ENCODE measurements at places on chromosomes 5 and 9.

GRCh38 chr5:8961956-8962355 is 583.9 kb downstream of the SEMA5A start:
- no peak for DNase-seq

- no peak for DNase-seq
These were observed 106.7 kb upstream of the NR5A1 start for GRCh38 chr9:124613849-124614248.

DNA sequence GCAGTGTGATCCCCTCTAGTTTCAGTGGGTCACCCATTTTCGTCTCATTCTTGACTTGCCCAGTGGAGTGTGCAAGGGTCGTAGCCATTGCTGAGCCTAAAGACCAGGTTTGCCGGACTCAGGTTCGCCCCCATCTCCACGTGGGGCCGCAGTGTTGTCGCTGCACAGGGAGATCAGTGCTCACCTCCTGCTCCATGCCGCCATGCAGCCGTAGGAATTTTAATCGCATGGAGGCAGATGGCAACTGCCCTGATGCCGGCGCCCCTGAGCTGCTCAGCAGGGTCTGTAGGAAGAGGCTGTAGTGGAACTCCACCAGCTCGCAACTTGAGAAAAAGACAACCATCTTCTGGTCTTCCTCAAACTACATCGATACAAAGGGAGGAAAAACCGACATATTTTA is 24.1 kb downstream of the DDX31 start:
- no peak for DNase-seq

DNA sequence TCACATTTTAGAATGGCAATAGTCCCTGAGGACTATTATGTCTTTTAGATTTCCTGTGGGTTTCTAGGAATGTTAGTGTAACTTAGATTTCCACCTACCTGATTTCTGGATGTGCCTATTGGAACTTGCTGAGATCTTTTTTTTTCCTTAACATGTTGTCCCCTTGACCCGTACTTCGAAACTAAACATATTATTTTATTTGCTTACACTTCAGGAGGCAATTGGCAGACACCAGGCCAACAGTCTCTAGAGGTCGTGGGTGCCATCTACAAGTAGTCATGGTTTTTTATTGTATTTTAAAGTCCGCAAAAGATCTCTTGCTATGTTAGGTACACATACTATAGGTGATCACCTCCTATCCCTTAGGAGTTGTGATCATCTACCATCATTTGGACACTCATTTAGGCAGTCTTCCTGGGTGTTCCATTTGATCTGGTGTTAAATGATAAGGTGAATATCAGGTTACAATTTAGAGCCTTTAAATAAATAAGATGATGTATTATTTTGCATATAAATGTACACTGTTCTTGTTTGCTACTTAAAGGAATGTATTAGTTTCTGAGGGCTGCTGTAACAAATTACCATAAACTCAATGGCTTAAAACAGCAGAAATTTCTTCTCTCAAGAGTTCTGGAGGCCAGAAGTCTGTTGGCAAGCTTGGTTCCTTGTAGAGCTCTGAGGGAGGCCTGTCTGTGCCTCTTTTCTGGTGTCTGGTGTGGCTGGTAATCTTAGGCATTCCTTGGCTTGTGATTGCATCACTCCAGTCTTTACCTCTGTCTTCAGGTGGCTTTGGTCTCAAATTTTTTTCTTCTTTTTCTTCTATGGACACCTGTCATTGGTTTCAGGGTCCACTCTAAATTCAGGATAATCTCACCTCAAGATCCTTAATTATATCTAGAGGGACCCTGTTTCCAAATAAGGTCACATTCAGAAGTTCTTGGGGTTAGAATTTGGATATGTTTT is 64.8 kb downstream of the ZCCHC7 start:
- DNase-seq, result no peak

GRCh38 chr9:129283705-129284606 is 105.9 kb upstream of the IER5L start:
- no peak for DNase-seq

DNA sequence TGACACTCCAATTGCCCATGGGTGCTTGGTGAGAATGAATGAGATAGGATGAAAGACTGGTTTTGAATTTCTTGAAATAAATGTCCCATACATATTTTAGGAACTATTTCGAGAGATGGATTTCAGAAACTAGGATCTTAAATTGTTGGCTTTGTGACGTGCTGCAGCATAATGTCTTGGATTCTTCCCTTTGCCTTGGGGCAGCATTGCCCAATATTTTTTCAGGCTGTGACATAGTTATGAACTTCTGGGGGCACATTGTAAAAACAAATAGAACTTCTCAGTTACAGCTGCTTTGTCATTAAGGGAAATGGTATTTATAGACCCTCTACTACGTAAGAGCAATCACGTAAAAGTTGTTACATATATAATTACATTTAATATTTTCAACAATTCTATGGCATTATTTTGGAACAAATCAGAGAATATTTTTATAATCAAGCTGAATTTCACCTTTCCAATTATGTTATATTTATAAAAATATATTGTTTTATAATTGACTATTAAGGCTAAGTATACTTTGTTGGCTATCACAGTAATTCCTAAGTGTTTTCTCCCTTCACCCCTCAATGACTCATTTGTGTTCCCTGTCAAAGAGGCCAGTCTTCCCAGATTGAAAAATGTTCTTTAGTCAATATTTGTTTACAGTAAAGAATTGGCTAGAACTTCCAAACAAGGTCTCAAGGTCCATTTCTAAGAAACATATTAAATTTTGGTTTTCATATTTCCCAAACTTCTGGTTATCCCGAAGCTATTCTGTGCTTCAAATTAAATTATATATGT is 1388.3 kb upstream of the ACO1 start:
- DNase-seq, result no peak

- DNase-seq, result peak; percentile 91
These were observed 3.5 kb upstream of the ZNF366 start for GRCh38 chr5:72510610-72511181.

GRCh38 chr9:125913551-125913950 is 166.4 kb downstream of the PBX3 start:
- DNase-seq, result no peak

Data from AG08395 (cell line).